ENCODE measurements at places on chromosomes 13 and 19. TPM values are rescaled to one million over a fixed set of nuclear protein-coding genes. Genes with fewer than 3 reads are reported as not detected.
A peak's percentile ranks its signal among the peaks of the same experiment; 100 is the strongest.

- no peaks in the 10 kb centered on the region for H3K27me3 ChIP-seq
- H3K27ac ChIP-seq, result no peak overlapping the region
- no peaks in the 10 kb centered on the region for H3K4me1 ChIP-seq
- no peak for DNase-seq
- H3K36me3 ChIP-seq, result peaks cover 89% of the 10 kb centered on the region
These were observed 11.7 kb downstream of the IZUMO4 start for GRCh38 chr19:2108251-2109016.

DNA sequence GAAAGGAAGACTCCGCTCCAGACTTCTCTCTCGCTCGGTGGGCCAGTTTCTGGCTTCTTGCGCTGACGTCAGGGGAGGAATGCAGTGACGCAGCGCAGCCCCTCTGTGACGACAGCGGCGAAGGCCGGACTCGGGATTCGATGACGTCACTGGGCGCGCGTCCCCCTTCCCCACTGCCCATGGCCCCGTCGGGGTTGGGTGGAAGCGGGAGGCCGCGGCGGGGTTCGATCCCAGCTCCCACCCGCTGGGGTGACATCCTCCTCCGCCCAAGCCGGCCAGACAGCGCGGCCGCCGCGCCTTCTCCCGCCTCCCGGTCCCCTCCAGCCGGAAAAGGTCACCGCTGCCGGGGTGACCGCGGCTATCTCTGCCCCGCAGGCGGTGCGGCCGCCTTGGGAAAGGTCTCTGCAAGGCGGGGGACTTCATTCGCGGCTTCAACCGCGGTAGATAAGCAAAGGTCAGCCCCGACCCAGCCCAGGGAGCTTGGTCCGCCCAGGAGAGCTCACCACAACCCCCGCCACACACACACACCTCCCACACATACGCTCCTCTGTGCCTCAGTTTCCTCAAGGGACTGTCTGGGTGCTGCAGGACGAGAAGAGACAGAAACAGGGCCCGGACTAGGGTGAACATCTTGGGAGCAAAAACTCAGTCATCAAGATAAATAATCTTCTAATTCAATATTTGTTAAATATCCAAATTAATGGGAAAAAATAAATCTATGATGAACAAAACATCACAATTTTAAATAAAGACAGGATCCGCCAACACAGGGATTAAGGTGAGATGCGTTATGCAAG, 844 bp upstream of the RFX1 start:
- H3K27ac ChIP-seq, result peak overlapping the region; percentile 98
- H3K4me3 ChIP-seq, result peak overlapping the region; percentile 91
- H3K36me3 ChIP-seq, result no peaks in the 10 kb centered on the region
- peaks cover 34% of the 10 kb centered on the region for H3K4me1 ChIP-seq
- peak; percentile 90 for DNase-seq
- H3K27me3 ChIP-seq, result no peaks in the 10 kb centered on the region

- H3K27ac ChIP-seq, result no peak overlapping the region
- H3K4me1 ChIP-seq, result no peaks in the 10 kb centered on the region
- H3K27me3 ChIP-seq, result no peaks in the 10 kb centered on the region
These were observed 3.9 kb upstream of the NCCRP1 start for GRCh38 chr19:39192846-39193245.

MBD3L2 gene
- total RNA-seq, result not detected

PRODH2 gene
- not detected for total RNA-seq

Data from psoas muscle (tissue), 8 donors.